Heart right ventricle (tissue), 16 donors: ENCODE measurements at places on chromosomes 16 and 17. TPM values are rescaled to one million over a fixed set of nuclear protein-coding genes. Genes with fewer than 3 reads are reported as not detected.

DNA sequence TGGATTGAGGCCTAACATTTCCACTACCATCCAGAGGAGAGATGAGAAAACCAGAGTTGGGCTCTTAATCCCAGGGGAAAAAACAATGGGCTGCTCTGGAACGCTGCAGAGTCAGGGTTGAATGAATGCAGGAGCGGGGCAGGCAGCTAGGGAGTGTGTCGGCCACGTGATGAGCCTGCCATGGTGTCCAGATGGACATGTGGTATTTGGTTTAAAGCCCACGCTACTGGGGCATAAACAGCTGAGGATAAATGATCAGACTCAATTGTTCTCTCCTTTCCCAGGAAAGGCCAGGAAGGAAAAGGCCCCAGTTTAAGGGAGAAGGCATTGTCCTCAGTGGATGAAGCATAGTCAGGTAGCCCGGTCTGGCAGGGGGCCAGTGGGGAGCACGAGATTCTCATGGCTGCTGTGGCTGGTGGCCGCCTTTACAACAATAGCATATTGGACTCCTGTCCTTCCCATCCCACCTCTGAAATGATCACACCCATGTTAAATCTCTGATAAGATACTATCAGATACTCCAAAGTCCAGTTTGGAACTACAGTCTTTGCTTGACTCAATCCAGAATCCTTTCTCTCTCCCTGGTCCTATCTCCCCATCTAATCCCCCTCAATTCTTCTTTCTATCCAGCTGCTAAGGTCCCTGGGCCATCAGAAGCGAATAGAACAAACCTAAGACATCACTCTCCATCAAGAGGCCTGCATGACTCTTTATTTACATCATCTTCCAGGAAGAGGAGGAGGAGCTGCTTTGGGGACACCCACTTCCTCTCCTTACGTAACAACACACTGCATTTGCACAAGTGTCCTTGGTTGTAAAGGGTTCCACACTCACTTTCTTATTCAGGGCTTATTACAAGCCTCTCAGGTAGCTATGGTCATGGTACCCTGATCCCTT lies 20.4 kb downstream of the CA4 start:
- peak overlapping the region; percentile 37 for H3K27ac ChIP-seq
- no peaks in the 10 kb centered on the region for H3K36me3 ChIP-seq
- no peak overlapping the region for H3K4me3 ChIP-seq

DNA sequence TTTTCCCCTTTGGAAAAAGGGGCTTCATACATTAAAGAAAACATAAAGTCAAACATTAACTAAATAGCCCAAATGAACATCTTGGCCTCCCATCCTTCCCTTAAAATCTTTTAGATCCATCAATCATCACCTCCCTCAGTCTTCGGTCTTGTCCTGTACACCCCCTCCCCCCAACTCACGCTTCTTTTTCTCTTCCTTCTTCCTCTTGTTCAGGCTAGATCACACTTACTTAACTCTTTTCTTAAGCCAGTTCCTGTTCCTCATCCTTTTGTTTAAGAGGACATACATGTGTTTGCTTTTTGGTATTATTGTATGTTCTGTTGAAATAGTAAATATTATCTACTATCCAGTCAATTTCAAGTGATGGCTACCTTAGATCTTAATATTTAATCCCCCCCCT lies 5.5 kb downstream of the MFSD6L start:
- H3K36me3 ChIP-seq: no peaks in the 10 kb centered on the region
- no peak overlapping the region for H3K4me3 ChIP-seq
- H3K27me3 ChIP-seq: peaks cover 3% of the 10 kb centered on the region
- no peak overlapping the region for H3K27ac ChIP-seq

DNA sequence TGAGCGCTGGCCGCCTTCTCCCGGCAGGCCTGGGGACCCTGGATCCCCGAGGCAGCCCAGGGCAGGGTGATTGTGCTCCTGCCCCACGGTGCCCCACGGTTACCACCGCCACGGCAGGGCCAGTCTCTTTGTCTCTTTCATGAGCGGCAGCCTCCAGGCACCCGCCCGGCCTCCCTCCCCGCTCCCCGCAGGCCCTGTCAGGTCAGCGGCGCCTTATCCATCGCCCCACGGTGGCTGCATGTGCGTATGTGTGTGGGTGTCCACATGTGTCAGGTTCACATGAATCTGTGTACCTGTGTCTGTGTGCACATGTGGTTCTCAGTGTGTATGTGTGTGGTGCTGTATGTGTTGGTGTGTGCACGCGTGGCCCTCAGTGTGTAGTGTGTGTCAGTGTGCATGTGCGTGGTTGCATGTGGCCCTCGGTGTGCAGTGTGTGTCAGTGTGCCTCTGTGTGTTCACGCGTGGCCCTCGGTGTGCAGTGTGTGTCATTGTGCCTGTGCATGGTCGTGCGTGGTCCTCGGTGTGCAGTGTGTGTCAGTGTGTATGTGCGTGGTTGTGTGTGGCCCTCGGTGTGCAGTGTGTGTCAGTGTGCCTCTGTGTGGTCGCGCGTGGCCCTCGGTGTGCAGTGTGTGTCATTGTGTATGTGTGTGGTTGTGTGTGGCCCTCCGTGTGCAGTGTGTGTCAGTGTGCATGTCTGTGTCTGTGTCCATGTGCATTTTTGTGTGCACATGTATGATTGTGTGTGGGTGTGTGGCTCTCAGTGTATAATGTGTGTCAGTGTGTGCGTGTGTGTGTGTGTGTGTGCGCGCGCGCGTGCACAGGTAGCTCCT lies 239.2 kb upstream of the GSE1 start:
- DNase-seq: no peak
- peaks cover 30% of the 10 kb centered on the region for H3K4me1 ChIP-seq
- no peaks in the 10 kb centered on the region for H3K36me3 ChIP-seq
- no peaks in the 10 kb centered on the region for H3K27me3 ChIP-seq
- no peak overlapping the region for H3K4me3 ChIP-seq

DNA sequence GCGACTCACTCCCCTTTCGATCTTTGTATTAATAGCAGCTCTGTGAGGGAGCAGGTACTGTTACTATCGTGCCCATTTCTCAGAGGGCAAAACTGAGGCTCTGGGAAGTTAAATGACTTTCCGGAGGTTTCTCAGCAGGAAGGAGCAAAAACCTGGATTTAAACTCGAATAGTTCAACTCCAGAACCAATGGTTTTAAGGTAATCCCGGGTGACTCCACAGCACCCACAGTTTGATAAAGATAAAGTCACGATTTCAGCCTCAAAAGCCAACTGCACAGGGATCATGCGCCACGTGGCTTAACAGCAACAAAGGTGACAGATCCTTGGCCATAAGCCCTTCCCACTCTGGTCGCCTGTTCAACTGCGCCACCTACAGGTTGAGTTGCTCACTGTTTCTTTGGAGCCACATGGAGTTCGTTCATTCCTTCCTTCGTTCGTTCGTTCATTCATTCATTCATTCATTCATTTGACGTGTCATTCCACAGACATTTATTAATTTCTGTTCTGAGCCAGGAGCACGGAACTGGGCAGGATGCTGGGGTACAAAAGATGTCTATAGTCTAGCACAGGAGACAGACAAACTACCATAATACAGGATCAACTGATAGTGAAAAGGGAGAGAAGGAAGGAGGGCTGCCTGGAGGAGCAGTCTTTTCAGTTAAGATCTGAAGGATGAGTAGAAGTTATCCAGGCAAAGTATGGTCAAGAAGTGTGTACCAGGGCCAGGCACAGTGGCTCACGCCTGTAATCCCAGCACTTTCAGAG lies 134.8 kb downstream of the HS3ST2 start:
- peaks cover 12% of the 10 kb centered on the region for H3K4me1 ChIP-seq
- peak; percentile 45 for DNase-seq
- H3K27ac ChIP-seq: no peak overlapping the region
- no peak overlapping the region for H3K4me3 ChIP-seq

DNA sequence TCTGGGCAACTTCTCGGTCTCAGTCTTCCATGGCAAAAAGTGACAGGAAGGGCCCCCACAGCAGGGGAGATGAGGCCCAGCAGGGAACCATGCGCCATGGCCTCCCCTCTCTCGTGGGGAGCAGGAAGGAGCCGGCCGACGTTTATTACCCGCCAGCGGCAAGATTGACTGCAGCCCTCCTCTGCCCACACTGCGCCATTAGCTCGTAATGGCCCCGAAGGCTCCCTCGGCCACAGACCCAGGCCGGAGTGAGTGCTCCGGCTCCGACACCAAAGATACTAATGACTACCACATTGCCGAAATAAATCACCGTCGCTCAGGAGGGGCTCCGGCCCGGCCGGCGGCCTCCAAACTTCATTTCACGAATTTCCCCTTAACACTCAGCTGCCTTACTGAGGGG lies 226.9 kb downstream of the C16orf78 start:
- peaks cover 18% of the 10 kb centered on the region for H3K4me1 ChIP-seq
- no peaks in the 10 kb centered on the region for H3K27me3 ChIP-seq
- H3K4me3 ChIP-seq: no peak overlapping the region
- H3K27ac ChIP-seq: no peak overlapping the region
- DNase-seq: no peak
- H3K36me3 ChIP-seq: no peaks in the 10 kb centered on the region

GRCh38 chr17:74012465-74012864 lies 191.0 kb upstream of the RPL38 start:
- H3K27me3 ChIP-seq: peaks cover 68% of the 10 kb centered on the region
- no peak overlapping the region for H3K27ac ChIP-seq
- no peaks in the 10 kb centered on the region for H3K36me3 ChIP-seq
- H3K4me1 ChIP-seq: no peaks in the 10 kb centered on the region

GRCh38 chr17:42647778-42648177 lies 11.3 kb upstream of the TUBG2 start:
- no peaks in the 10 kb centered on the region for H3K4me1 ChIP-seq
- DNase-seq: no peak

C17orf67 gene
- total RNA-seq: 0.62 TPM

SLC47A1 gene
- total RNA-seq: 12.8 TPM

TPPP3 gene
- 9.3 TPM for total RNA-seq

RND2 gene
- 2.3 TPM for total RNA-seq

MYH8 gene
- not detected for total RNA-seq
